CD8-positive, alpha-beta T cell (primary cell): ENCODE measurements at places on chromosomes 13 and 19. TPM values are rescaled to one million over a fixed set of nuclear protein-coding genes. Genes with fewer than 3 reads are reported as not detected.

ICAM4 gene
- 0.28 TPM for total RNA-seq

TMEM190 gene
- total RNA-seq, result not detected

ZNF534 gene
- total RNA-seq, result not detected

C1QTNF9 gene
- not detected for total RNA-seq

ZNF443 gene
- total RNA-seq, result 2.6 TPM

TTC9B gene
- not detected for total RNA-seq

IGFL2 gene
- not detected for total RNA-seq

KCNC3 gene
- 0.08 TPM for total RNA-seq
